Tibial nerve (tissue), 4 donors: ENCODE measurements at places on chromosomes 12 and 14.

DNA sequence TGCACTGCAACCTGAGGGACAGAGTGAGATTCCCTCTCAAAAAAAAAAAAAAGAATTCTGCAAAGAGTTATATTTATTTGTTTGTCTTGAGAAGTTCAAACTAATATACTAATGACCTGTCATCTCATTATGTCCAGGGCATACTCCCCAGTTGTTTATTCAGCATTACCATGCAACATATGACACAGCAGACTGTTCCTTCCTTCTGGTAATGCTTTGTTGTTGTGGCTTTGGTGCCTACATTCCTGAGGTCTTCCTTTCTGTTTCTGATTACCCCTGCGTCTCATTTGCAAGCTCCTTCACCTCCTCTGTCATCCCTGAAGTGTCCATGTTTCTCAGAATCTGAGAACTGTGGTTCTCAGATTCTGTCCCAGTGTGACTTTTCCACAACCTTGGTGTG, 55.3 kb downstream of the DERA start:
- DNase-seq, result no peak

GRCh38 chr14:93749076-93749420, 39.2 kb downstream of the PRIMA1 start:
- DNase-seq, result no peak

DNA sequence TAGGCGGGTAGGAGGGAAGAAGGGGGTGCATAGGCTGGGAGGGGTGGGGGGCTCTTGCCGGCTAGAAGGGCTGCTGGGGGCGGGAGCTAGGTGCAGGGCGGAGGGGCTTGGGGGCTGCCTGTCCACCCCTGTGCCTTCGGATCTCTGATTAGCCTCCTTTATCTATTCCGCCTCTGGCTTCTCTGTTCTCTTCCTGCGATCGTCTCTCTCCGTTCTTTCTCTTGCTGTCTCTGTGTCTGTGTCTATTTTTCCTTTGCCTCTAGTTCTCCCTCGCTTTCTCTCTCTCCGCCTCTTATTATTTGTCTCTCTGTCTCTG, 166.7 kb upstream of the LHX5 start:
- no peak for DNase-seq

GRCh38 chr12:65367396-65367795, 88.9 kb downstream of the MSRB3 start:
- no peak for DNase-seq

DNA sequence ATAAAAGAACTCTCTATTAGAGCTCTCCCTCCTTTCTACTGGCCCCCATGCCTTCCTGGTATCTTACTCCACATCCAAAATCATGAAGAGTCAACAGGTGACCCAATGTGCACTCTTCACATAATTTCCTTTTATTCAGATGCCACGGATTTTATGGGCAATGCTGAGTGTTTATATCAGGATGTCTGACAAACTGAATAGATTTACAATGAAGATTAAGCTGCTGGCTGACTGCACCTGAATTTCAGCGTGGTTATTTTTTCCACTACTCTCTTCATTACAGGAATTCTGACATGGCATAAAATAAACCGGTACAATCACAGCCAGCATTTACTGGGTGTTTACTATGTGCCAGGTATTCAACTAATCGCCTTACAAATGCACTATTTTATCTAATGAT, 29.4 kb upstream of the CERS5 start:
- no peak for DNase-seq

DNA sequence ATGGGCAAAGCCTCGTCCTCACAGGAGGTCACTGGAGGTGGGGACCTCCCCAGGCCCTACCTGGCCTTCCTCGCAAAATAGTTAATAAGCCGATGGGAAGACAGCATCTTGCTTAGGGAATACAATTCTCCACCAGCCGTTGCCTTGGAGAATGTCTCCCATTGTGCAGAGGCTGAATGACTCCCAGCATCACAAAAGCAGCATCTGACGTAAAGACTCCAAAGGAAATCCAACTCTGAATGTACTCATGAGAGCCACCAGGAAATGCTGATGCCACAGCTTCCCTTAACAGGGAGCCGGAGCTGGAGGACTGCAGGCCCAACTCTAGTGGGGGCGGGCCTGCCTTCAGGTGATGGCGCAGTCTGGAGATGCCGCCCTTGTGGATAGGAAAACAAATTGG, 15.5 kb downstream of the CCDC63 start:
- no peak for DNase-seq

DNA sequence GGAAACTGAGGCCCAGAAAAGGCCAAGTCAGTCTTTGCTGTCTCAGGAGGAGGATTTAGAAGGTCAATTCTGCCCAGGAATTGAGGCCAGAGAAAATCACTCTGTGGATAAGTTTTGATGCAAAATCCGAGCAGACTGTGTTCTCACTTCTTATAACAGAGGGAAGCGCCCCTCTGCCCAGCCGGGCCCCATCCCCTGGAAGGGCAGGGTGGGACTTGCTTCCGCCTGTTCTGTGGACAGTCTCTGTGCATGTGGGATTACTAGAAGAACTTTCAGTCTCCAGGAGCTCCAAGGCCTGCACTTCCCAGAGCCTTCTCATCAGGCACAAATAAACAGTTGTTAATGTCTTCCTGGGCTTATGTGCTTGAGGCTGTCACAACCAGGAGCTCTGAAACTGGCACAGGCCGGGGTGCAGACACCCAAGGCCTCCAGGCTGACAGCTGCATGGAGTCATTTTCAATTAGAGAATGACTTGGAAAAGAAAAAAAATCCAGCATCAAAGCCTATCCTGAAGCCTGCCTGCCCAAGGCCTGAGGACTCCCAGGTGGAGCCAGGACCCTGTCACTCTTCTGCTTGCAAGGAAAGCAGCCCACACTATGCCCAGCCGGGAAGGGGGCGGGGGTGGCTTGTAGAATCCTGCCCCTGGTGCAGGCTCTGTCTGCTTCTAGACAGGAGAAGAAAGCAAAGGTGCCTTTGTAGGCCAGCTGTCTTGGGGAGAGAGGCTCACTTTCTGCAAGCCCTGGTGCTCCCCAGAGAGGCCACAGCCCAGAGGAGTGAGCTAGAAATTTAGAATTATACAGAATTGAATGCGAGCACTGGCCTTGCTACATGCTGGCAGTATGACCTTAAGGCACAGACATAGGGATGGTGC, 84.7 kb downstream of the NTF3 start:
- DNase-seq, result no peak
